ENCODE measurements at places on chromosomes 12 and 14.

- DNase-seq, result no peak
Observed at GRCh38 chr12:28235015-28235414, 44.8 kb downstream of the CCDC91 start.

GRCh38 chr12:12668005-12668404, 28.0 kb downstream of the GPR19 start:
- no peak for DNase-seq

DNA sequence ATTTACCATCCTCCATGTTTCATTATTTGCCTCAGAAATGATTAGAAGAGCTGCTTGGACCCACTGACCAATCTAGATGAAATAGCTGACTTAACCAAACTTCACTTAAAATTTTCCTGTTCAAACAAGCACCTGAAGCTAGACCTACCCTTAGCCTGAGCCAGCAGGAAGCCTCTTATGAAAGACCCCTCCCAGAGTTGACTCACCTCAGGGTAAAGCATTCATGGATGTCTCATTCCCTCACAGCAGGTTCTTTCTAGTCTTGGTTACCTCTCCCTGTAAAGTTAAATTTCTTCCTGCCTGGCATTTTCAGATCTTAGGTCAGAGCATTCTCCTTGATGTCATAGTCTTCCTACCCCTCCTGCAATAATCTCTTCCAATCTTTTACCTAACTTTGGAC, 1209.8 kb downstream of the FLRT2 start:
- no peak for DNase-seq

- DNase-seq, result no peak
Observed at GRCh38 chr12:131800594-131801135, 27.5 kb upstream of the MMP17 start.

GRCh38 chr14:24160499-24160849, 591 bp upstream of the IRF9 start:
- DNase-seq, result no peak

- DNase-seq, result no peak
Observed at GRCh38 chr12:49535921-49536525, 2.8 kb upstream of the KCNH3 start.

GRCh38 chr12:72010356-72010755, 71.7 kb downstream of the TPH2 start:
- DNase-seq, result no peak

- DNase-seq, result no peak
Observed at GRCh38 chr14:29925101-29925722, 2.4 kb downstream of the PRKD1 start.
